ENCODE measurements at places on chromosomes 3 and 15.
A peak's percentile ranks its signal among the peaks of the same experiment; 100 is the strongest.

DNA sequence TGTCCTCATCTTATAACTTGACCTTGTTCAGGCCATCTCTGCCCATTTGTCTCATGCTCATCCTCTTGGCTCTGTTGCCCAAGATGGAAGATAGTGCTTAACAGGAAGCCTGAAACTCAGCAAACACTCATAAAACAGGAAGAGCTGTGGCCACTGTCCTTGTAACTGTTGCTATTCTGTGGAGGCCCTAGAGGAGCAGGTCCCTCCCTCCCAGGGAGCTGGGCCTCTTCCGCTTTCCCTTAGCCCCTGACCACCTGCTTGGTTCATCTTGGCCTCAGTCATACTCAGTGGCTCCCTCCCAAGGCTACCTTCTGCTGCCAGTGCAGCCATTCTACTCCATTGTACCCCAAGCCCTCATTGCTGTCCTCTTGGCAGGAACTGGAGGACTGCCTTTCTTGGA, 3.5 kb downstream of the MAPKAPK3 start:
- DNase-seq = no peak

DNA sequence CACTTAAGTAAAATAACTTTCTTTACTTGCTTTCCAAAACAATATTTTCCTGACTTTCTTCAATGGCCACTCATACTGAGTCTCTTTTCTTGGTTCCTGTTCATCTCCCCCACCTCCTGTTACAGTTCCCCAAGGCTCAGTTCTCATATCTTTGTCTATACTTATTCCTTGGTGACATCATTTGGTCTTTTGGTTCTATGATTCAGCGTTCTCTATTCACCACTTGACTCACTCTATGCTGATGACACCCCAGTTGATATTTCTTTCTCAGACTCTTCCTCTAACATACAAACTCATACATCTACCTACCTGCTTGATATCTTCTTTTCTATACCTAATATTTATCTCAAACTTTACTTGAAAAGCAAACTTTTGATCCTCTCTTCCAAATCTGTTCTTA, 85.0 kb upstream of the P3H2 start:
- DNase-seq = peak; percentile 76

DNA sequence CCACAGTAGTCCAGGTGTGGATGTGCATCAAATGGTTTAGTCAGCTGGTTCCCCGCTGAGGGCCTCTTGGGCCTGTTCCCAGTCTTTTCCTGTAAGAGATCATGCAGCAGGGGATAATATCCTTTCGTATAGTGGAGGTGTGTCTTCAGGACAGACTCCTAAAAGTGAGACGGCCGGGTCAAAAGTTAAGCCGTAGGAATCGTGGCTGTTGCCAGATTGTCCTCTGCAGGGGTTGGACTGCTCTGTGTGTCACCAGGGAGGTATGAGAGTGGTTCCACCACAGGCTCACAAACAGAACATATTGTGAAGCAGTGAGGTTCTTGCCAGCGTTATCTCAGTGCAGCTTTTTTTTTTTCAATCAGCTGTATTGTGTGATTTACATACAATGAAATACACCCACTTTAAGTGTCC, 95.0 kb downstream of the VGLL4 start:
- peak; percentile 81 for DNase-seq

GRCh38 chr3:46724424-46724823, 6.8 kb upstream of the PRSS50 start:
- DNase-seq = no peak
